ENCODE measurements at places on chromosomes 6 and 20. TPM values are rescaled to one million over a fixed set of nuclear protein-coding genes. Genes with fewer than 3 reads are reported as not detected.

FAM209A gene
- 0.32 TPM for total RNA-seq

CNBD2 gene
- total RNA-seq, result 2.1 TPM

PDYN gene
- not detected for total RNA-seq

SLC24A3 gene
- total RNA-seq, result 0.79 TPM

B3GALT4 gene
- total RNA-seq, result 1.8 TPM

RAET1G gene
- not detected for total RNA-seq

SPTLC3 gene
- total RNA-seq, result 5.6 TPM

- no peak overlapping the region for H3K27ac ChIP-seq
- H3K36me3 ChIP-seq, result no peaks in the 10 kb centered on the region
- no peaks in the 10 kb centered on the region for H3K4me1 ChIP-seq
These were observed 99.9 kb upstream of the MAP3K4 start for GRCh38 chr6:160891690-160892089.

GRCh38 chr20:62635852-62636251, 6.5 kb upstream of the SLCO4A1 start:
- no peaks in the 10 kb centered on the region for H3K36me3 ChIP-seq
- H3K4me1 ChIP-seq, result no peaks in the 10 kb centered on the region
- no peak for DNase-seq
- peaks cover 38% of the 10 kb centered on the region for H3K27me3 ChIP-seq

DNA sequence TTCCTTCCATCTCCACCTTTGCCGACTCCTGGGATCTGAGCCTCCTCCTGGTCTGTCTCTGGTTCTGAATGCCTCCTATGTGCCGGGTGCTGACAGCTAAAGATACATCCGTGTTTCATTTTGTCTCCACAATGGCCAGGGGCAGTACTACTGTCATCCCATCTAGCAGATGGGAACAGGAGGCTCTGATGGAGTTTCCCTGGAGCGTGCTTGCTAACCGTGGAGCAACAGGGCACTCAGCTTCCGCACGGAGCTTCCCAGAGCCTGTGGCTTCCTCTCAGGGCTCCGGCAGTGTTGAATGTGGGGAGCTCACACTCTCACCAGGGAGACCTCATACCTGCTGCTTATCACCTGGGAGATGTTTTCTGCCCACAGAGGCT, 11.9 kb upstream of the NPBWR2 start:
- H3K4me1 ChIP-seq, result no peaks in the 10 kb centered on the region
- H3K4me3 ChIP-seq, result no peak overlapping the region
- H3K27ac ChIP-seq, result no peak overlapping the region
- H3K36me3 ChIP-seq, result no peaks in the 10 kb centered on the region

- peaks cover 10% of the 10 kb centered on the region for H3K27me3 ChIP-seq
- H3K4me3 ChIP-seq, result no peak overlapping the region
- peaks cover 16% of the 10 kb centered on the region for H3K4me1 ChIP-seq
- H3K27ac ChIP-seq, result no peak overlapping the region
- H3K36me3 ChIP-seq, result no peaks in the 10 kb centered on the region
These were observed 406.8 kb upstream of the SULF2 start for GRCh38 chr20:48192109-48192508.

- peaks cover 4% of the 10 kb centered on the region for H3K4me1 ChIP-seq
- H3K4me3 ChIP-seq, result no peak overlapping the region
- no peak for DNase-seq
- no peaks in the 10 kb centered on the region for H3K36me3 ChIP-seq
- no peak overlapping the region for H3K27ac ChIP-seq
- H3K27me3 ChIP-seq, result peaks cover 6% of the 10 kb centered on the region
These were observed 637 bp downstream of the MYLK4 start for GRCh38 chr6:2749969-2750600.
